ENCODE measurements at places on chromosomes 16 and 17.

DNA sequence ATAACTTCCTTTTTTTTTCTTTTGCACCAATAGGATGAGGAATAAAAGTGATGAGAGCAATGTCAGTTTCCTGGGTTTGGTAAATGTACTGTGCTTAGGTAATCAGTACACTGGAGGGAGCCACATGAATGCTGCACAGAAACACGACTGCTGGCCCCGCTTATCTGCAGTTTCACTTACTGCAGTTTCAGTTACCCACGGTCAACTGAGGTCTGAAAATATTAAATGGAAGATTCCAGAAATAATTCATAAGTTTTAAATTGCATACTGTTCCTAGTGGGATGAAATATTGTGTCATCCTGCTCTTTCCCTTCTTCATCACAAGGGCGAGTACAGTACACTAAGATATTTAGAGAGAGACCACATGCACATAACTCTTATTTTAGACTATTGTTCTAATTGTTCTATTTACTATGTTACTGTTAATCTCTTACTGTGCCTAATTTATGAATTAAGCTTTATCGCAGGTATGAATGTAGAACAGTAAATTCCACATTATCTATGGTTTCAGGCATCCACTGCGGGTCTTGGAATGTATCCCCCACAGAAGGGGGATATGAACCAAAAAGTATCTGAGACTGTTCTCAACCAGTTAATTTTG is 6.4 kb upstream of the LGALS3BP start:
- no peak for DNase-seq

- DNase-seq, result peak; percentile 16
Observed at GRCh38 chr17:76816590-76817135, 51.5 kb upstream of the MGAT5B start.

DNA sequence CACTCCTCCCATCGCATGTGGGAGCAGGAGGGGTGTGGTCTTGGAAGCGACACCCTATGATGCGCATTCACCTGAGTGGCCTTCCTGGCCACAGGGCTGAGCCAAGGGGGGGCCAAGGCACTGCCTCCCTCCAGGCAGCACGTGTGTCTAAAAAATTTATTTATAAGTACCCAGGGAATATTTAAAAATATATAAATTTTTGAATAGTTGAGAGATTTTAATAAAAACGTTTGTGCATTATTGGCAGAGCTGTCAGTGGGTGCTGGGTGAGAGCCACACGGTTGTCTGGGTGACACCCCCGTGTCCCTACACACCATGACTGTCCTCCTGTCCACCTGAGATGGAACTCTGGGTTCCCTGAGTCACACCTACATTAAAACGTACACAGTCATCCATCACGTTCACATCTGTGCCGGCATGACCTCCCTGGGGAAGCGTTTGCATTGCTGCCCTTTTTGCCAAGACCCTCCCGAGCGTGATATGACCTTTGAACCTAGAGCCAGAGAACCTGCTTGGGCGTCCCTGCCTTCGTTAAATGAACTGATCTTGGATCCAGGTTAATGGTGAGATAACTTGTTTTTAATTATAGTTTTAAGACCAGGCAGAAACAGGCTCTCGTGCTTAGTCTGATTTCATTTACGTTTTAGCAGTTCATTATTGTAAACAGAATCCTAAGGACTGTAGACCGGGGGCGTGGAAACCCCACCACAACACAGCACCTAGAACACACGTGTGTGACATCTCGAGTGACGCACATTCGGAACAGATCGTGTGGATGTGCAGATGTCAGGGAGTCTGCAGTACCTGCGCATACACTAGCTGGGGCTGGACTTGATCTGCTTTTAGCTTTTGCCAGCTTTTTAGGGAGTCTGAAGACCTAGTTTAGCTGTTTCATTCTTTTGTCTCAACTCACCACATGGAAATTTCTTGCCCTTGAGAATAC is 192.8 kb upstream of the CHMP6 start:
- no peak for DNase-seq

GRCh38 chr17:61786088-61786487 is 77.2 kb downstream of the BRIP1 start:
- no peak for DNase-seq

DNA sequence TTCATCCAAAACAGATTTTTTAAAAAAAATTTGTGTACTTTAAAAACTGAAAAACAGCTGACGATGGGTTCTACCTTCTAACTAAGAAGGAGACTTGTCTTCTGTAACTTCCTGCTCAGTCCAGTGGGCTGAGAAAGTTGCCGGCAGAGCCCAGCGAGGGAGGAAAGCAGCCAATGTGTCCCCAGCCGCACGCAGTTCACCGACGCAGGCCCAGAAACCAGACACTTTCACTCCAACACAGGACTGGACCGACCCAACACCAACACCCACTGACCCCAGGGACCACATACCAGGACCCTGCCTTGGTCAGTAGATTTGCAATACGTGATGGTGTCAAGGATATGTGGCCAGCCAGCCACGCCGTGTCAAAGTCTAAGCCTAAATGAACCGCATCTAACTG is 25.6 kb downstream of the TRAP1 start:
- DNase-seq, result no peak

DNA sequence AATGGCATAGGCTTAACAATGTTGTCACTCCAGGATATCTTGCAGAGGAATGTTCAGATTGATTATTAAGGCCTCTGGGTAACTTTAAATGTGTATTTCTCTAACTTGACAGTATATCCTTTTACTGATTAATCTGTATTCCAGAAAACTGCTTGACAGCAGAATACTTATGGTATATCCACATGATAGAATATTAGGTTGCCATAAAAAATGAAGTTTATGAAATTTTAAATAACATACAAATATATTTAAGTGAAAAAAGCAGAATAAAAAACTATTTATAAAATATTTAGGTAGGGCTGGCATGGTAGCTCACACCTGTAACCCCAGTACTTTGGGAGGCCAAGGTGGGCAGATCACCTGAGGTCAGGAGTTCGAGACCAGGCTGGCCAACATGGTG is 106.7 kb downstream of the TRIM37 start:
- DNase-seq, result no peak

- DNase-seq, result no peak
Observed at GRCh38 chr17:44992242-44992939, 24.3 kb upstream of the C1QL1 start.
